ENCODE measurements at places on chromosomes 13 and 19. TPM values are rescaled to one million over a fixed set of nuclear protein-coding genes. Genes with fewer than 3 reads are reported as not detected.

Gene PRSS57
- total RNA-seq: not detected

Gene LHFPL6
- not detected for total RNA-seq

Gene TJP3
- 15.1 TPM for total RNA-seq

Gene ERICH4
- total RNA-seq: not detected

DNA sequence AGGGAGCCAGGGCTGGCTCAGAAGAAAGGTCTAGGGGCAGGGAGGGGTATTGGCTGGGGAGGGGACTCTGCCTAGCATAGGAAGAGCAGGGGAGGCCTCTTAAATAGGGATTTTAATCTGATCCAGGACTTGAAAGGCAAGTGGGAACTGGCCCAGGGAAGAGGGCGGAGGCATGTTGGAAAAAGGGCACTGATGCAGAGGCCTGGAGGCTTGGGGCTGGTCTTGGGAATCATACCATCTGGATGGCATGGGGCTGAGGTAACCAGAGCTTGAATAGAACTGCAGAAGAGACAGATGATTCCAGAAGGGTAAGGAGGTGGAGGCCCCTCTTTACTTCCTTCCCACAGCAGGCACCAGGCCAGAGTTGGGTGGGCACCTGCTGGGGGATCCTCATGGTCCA, 29.1 kb downstream of the CERS4 start:
- DNase-seq: no peak

DNA sequence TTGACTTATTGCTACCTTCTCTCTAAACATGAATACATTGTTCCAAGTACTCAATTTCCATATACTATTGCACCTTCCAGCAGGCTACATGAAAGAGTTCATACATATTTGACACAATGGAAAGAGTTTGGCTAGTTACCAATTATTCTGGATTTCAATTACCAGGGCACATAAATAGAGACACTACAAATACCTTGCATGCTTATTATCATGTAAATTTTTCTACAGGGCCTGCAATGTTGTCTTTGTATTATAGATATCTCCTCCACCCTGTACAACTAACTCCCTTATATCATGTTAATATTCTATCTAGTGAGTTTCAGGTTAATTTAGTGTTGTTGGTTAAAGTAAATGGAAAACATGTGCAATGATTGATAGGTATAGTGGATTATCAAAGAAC, 540.7 kb upstream of the SLITRK5 start:
- DNase-seq: no peak
